ENCODE measurements at places on chromosomes 16 and 17.

DNA sequence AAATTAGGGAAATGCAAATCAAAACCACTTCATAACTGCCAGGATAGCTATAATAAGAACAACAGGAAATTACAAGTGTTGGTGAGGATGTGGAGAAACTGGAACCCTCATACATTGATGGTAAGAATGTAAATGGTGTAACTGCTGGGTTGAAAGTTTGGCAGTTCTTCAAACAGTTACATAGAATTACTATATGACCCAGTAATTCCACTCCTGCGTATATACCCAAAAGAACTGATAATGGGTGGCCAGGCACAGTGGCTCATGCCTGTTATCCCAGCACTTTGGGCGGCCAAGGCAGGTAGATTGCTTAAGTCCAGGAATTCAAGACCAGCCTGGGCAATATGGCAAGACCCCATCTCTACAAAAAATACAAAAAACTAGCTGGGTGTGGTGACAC is 4.5 kb upstream of the CMTM4 start:
- DNase-seq, result no peak

DNA sequence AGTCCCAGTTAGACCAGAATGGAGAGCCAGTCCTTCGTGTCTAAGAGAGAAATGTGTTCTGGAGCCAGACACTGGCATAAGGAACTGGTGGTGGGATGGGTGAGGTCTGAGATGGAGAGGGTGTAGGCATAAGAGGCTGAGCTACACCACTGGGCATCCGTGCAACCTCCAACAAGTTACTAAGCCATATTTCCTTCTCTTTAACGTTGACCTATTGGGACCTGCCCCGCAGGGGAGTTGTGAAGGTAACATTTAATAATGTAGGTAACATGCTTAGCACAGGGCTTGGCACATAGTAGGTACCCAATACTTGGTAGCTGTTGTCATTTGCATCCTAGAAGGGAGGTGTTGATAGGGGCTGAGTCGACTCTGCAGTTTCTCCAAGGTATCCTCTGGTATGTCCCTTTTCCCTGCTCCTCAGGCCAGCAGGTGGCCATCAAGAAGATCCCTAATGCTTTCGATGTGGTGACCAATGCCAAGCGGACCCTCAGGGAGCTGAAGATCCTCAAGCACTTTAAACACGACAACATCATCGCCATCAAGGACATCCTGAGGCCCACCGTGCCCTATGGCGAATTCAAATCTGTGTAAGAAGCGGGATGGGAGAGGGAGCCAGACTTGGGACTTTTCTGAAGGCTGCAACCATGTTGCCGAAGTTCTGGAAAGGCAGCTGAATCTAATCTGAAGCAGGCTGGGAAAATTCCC is 1.2 kb downstream of the MAPK7 start:
- no peak for DNase-seq

DNA sequence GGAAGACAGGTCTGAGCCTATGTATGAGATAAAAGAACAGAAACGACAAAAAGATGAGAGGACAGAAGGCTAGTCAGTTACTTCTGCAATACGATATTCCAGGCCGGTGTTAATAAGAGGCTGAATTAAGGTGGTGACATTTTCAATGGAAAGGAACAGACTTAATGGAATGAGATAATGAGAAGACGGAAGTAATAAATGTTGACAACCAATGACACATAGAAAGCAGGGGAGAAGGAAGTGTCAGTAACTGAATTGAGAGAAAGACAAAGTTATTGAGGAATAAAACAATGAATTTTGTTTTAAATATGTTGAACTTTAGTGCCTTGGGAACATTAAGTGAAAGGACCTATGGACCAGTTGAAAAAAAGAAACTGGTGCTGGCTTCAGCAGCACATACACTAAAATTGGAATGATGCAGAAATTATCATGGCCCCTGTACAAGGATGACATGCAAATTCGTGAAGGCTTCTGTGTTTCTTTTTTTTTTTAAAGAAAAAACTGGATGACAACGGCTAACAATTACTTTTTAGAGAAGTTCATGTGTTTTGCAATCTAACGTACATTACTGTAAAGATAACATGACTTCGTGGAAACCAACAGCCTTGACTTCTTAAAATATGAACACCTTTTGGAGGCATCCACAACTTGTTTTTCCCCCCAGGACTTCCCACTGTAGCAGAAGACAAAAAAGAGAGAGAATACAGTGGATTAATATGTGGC is 18.5 kb upstream of the CPD start:
- DNase-seq, result no peak

- peak; percentile 38 for DNase-seq
Measured at GRCh38 chr16:88706229-88706964, at the start of the genes CTU2 and RNF166. TSS of gene CTU2 (plus strand) at chr16:88706503. CDS start at chr16:88706531, 28 bp downstream. TSS of gene RNF166 (minus strand) at chr16:88706408. CDS start at chr16:88706325, 83 bp downstream.

DNA sequence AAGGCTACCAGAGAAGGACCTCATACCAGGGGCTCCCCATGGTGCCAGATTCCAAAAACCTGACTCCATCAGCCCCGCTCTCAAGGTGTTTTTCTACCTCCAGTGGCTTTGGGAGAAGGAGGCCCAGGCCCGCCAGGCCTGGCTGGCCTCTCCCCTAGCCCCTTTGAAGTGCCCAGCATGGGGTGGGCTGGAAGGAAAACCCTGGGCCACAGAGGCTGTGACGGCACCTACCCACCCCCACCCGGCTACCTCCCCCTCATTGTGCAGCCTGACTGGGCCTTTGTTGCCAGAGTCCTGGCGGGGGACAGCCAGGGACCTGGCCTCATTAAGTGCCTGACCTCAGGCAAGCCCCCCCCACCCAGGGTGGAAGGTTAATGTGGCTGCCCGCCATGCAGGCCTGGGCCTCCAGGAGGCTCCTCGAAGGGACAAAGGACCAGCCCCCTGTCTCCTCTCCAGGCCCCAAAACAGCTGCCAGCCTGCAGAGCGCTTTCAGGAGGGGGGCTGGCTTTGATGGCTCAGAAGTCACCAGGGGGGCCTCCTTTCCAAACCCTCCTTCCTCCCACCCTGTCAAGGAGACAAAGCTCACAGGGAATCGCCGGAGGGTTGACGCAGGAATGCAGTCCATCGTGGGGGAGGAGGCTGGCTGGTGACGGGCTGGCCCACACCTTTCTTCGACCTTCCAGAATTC is 159.4 kb downstream of the ZNF423 start:
- no peak for DNase-seq

GRCh38 chr17:15287538-15288267 is 22.6 kb upstream of the PMP22 start:
- no peak for DNase-seq

GRCh38 chr16:9170470-9170869 is 79.0 kb downstream of the HAPSTR1 start:
- DNase-seq, result no peak

GRCh38 chr16:15885560-15886001 is 2.8 kb downstream of the CEP20 start:
- DNase-seq, result no peak

DNA sequence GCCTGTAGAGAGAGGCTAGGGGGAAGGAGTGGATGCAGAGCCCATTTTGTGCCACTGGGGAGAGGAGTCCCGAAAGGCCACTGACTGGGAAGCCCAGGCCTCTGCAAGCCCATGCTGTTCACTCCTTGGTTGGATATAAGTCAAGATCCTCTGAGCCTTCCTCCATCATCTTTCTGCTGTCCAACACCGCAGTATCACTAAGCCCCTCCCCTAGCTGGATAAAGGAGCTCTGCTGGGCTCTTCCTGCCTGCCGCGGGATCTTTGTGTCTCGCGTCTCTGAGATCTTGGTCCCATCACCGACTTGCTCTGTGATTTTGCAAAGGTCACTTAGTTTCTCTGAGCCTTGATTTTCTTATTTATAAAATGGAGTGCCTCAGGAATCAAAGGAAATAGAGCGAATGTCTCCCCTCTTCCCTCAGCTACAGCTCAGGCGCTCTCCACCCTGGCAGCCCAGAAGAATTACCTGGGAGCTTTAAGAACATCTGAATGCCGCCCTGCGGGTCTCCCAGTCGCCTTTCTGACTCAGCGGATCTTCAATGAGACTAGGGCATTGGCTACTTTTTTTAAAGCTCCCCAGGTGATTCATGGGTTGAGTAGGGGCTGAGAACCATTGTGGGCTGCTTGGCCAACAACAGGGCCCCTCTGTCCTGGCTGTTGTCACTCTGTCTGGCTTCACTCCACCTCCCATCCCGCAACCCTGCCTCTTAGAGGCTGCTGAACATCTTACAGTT is 25.2 kb upstream of the TMEM220 start:
- DNase-seq, result no peak

GRCh38 chr17:65485388-65486299 is 75.8 kb downstream of the AXIN2 start:
- DNase-seq, result no peak

DNA sequence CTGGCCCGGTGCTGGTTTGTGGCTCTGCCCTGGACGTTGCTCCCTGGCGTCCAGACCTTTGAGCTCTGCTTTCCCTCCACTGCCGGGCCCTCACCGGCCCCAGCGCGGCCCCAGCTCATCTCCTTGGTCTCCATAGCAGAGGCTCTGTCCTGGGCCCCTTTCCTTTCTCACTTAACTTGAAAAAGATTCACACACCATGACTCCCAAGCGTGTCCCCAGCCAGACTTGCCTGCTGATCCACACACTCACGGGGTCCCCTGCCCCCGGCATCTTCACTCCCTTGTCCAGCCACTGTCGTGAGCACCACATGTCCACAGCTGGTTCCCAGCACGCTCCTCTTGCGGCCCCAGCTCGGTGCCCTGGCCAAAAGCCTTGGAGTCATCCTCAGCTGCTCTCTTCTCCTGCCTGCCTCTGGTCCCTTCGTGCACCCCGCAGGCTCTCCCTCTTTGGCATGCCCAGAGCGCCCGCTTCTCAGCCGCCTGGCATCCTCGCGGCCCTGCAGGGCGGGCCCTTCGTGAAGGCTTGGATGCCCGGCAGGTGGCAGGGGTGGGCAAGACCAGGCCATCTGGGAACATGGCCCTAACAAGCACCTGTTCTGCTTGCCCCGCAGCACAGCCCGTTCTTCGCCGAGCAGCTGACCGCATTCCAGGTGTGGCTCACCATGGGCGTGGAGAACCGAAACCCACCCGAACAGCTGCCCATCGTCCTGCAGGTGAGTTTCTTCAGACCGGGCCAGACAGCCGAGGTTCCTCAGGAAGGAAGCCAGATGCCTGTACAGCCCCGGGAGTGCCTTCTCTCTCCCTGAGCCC is 145.6 kb upstream of the CHMP6 start:
- no peak for DNase-seq

GRCh38 chr17:35514564-35514963 is 22.9 kb downstream of the SLFN12L start:
- no peak for DNase-seq

- no peak for DNase-seq
Measured at GRCh38 chr17:10120109-10120485, 78.3 kb downstream of the GAS7 start.

DNA sequence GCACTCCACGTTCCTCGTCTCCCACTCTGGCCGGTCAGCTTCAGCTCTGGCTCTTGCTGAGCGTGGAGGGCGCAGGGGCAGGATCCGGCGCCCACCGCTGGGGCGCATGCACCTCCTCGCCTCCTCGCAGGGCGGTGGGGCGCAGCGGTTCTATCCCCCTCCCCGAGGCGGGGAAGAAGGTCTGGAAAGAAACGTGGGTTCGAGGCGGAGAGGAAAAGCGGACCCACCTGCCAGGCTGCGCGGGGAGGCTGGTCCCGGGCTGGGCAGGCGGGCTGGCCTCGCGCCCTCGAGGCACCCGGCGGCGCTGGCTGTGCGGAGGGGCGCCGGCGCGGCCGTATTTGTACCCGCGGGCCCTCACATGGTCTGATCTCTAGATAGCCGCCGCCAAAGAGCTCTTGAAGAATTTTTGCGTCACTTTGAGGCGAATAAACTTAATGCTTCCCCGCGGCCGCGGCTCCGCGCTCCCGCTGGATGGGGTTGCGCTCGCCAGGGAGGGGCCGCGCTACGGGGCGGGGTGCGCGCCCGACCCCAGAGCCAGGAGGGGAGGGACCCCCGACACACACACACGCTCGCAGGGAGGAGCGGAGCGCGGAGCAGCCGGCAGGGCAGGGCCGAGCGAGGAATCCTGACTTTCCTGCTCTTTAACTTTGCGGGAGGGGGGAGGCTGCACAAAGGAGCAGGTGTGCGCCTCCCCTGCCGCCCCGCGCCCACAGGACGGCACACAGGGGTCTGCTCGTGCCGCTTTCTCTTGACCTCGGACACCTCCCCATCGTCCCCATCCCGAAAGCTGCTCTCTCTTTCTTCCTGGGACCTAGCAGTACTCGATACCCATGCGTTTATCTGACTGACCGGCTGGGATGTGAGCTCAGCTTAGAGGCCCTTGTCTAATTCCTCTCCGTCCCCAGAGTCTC is at the start of gene SLC6A4:
Gene SLC6A4 (minus strand): TSS at position 312 of the 911 bp plus-strand sequence. CDS start 13,739 bp downstream, outside the sequence.
- no peak for DNase-seq

GRCh38 chr16:80804526-80805383 is at the start of gene CDYL2:
TSS of gene CDYL2 (minus strand) at chr16:80804598. CDS start at chr16:80804173, 425 bp downstream.
- no peak for DNase-seq

GRCh38 chr17:41107941-41108450 is 2.8 kb downstream of the KRTAP4-9 start:
- no peak for DNase-seq

DNA sequence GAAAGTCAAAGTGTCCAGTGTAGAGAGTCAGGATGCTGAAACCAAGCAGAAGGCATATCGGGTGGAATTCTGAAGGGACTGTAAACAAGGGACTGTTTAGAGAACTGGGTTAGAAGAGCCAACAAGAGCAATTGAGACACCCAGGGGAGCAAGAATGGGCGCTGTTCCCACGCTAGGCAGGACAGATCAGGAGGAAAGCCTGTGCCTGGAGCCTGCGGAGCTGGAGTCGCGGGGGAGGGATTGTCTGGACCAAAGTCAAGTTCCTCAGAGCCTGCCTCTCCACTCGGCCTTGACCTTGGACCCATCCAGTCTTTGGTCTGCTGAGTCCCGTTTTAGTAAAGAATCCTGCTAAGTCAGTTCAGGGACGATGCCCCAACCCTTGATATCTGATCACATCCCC is 14.7 kb upstream of the KLHL36 start:
- no peak for DNase-seq

DNA sequence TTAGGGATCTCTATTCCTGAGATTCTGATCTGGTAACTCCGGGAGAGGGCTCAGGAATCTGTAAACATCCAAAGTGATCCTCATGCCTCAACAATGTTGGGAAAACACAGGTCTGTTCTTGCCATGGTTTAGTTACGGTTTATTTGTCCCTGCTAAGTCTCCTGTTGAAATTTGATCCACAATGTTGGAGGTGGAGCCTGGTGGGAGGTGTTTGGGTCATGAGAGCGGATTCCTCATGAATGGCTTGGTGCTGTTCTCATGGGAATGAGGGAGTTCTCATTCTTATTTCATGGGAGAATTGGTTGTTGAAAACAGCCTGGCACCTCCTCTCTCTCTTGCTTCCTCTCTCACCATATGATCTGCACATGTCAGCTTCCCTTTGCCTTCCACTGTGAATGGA is 608.6 kb upstream of the GOT2 start:
- DNase-seq, result no peak

Measured in bone marrow (tissue), 2 donors.